ENCODE measurements at places on chromosomes 2 and 18.

DNA sequence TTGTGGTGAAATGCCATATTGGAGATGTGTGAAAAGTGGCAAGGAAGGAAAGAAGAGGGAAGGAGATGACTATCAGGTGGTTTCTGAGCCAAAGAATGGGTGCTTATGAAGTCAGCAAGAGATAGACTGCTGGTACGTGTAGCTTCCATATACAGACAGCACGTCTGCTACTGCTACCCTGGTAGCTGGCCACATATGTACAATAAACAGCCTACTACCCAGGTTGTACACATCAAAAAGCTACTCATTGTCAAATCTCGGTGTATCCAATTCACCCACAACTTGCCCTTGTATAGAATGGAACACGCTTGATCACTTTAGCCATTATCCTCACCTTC, 761.8 kb downstream of the LRRTM4 start:
- no peak for DNase-seq

DNA sequence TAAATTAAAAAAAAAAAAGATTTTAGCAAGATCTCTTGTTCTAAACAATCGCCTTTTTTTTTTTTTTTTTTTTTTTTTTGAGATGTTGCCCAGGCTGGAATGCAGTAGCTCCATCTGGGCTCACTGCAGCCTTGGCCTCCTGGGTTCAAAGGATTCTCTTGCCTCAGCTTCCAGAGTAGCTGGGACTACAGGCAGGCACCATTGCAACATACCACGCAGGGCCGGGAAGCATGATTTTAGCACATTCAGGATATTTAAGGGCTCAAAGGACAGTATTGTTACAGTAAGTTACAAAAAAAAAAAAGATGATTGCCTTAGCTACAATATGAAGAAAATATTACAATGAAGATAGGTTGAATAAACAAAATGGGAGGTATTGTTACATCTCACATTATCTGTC, 29.5 kb upstream of the SAP130 start:
- DNase-seq, result no peak

GRCh38 chr18:902229-902628, 2.4 kb upstream of the ADCYAP1 start:
- peak; percentile 20 for DNase-seq

DNA sequence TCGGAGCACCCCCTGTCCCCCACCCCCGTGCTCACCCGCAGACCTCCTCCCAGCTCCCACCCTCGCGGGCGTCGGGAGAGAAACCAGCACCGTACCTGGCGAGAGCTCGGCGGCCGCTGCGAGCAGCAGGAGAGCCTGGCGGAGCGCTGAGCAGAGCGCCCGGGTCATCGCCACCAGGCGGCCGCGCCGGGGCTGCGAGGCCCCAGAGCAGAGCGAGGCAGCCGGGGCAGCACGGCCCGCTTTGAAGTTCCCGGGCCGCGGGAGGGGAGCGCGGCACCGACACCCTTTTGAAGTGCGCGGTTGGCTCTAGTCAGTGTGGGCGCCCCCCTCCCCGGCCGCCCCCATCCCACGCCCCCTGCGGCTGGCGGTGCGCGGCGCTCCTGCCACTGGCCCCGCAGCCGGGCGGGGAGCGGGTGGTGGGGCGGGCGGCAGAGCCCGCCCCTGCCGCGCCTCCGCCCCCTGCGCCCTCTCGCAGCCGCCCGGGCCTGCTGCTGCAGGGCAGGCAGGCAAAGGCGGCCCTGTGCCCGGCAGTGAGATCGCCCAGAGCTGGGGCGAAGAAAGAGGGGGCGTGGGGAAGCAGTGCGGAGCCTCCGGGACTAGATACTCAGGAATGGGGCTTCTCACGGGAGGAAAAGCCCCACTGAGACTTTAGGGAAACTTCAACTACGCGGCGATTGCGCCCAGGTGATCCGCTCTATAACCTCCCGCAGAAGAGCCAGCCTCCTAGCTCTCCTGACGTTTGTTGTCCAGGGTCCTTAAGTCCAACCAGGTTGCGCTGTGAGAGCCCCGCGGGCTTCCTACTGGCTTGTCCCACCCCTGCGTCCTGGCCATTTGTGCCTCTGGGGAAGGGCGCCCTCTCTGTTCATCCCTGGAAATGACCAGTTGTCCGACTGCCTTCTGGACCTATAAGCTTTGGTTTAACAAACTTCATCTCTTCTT, at the start of gene ACVR1C:
Gene ACVR1C (minus strand): TSS at position 388 of the 939 bp plus-strand sequence. CDS start 220 bp downstream, at position 168.
- peak; percentile 46 for DNase-seq

GRCh38 chr2:23546913-23547312, 161.9 kb downstream of the KLHL29 start:
- DNase-seq, result no peak

- DNase-seq, result no peak
Measured at GRCh38 chr2:68714866-68715265, 19.7 kb upstream of the ARHGAP25 start.

GRCh38 chr2:152033011-152033925, 65.6 kb downstream of the CACNB4 start:
- no peak for DNase-seq

- peak; percentile 82 for DNase-seq
Measured at GRCh38 chr2:99881901-99882591, 260.3 kb downstream of the AFF3 start.

DNA sequence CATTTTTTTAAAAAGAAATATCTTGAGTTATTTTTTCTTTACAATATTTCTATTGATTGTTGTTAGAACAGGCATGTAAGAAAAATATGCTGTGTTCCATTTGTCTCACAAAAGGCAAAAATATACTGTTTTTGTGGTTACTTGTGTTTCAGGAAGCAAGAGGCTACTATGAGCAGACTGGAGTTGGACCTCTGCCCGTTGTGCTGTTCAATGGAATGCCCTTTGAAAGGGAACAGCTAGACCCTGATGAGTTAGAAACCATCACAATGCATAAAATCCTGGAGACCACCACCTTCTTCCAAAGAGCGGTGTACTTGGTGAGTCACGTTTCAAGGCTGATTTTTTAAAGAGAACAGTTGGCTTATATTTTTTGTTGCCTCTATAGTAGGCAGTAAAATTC, 54.7 kb downstream of the UGGT1 start:
- DNase-seq, result peak; percentile 5

GRCh38 chr2:204475399-204475798, 69.9 kb upstream of the PARD3B start:
- DNase-seq, result no peak

DNA sequence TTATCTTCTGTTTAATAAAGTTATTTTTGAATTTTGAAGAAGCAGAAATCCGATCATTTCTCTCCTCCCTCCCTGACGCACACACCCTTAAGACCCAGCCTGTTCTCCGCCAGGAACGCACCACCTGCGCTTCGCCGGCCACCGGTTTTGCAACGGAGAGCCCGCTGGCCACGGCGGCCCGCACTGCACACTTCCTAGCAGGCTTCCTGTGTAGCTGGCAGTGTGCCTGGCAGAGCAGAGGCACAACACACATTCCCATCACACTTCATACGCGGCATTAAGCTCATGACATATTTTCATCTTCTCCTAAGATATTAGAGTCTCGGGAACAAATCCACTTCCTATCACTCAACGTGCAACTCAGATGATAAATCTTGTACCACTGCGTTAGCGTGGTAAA, 148.0 kb downstream of the HDAC4 start:
- DNase-seq, result no peak

DNA sequence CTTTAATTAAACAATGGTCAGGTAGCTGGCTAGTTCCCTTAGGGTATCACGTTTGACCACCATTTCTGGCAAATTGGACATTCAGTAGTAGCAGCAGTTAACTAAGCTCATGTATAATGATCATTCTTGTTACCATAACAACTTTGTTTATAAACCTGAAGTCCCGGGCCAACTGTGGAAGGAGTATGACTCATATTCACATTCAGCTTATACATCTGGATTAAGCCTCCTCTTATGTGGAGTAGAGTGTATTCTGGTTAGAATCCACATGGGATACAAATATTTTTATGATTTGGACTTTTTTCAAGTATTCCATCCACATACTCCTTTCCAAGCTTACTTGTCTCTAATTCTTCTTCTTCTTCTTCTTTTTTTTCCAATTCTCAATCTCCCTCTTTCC, 70.3 kb upstream of the ZSWIM2 start:
- DNase-seq, result peak; percentile 87

DNA sequence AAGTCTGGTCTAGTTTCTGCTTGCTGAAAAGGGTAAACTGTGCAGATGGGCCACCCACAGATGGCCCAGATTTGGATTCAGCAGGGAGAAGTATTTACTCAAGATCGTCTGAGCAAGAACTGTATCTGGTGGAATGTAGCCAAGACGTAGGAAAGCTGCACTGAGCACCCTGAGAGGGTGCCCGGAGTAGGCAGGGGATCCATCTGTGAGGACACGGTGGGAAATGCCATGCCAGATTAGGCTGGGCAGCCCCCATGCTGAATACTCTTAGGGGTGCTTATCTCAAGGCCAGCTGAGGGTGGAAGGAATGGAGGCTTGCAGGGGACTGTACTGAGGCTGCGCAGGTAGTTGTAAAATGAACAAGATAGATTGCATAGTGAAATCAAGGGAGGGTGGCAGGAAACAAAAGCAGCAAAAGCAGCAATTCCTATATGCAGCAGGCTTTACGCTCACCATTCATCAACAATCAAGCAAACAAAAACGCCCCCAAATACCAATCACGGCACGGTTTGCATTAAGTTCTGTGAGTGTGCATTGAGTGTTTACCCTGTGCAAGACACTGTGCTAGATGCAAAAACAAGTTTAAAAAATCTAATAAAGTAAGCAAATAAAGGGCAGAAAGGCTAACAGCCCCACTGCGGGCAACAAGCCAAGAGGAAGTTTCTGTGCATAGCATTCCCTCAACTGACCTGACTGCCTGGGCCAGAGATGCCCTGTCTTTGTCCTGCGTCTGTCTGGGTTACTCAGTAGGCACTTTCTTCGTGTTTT, 32.2 kb upstream of the LPIN2 start:
- no peak for DNase-seq

DNA sequence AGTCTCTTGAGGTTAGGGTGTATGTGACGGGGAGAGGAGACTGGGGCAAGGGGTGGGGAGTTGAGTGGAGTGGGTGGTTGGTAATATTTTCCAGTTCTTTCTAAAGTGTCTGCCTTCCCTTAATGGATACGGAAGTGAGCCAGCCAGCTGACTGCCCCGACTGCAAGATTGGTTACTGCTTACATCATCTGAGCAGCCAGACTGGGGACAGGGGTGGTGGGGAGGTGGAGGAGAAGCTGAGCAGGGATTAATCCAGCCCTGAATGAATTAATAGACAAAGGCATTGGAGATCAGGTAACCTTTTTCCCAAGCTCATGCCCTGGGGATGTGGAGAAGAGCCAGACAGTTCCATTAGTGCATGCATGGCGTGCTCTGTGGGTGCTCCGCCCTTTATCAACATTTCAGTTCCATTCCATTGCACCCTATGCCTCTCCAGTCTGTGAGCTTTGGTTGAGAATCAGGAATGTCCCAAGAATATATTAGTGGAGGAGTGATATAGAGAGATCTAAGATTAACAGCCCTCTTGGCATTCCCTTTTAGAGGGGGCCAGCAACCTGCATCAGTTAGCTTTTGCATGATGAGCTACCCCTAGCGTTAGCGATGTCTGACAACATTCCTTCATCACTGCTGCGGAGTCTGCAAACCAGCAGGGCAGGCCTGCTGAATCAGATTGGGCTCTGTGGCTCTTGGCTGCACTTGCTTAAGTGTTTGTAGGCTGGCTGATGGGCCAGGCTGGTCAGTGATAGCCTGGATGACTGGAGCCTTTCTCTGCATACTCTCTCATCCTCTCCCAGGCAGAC, 67.4 kb downstream of the TNP1 start:
- DNase-seq, result peak; percentile 22

DNA sequence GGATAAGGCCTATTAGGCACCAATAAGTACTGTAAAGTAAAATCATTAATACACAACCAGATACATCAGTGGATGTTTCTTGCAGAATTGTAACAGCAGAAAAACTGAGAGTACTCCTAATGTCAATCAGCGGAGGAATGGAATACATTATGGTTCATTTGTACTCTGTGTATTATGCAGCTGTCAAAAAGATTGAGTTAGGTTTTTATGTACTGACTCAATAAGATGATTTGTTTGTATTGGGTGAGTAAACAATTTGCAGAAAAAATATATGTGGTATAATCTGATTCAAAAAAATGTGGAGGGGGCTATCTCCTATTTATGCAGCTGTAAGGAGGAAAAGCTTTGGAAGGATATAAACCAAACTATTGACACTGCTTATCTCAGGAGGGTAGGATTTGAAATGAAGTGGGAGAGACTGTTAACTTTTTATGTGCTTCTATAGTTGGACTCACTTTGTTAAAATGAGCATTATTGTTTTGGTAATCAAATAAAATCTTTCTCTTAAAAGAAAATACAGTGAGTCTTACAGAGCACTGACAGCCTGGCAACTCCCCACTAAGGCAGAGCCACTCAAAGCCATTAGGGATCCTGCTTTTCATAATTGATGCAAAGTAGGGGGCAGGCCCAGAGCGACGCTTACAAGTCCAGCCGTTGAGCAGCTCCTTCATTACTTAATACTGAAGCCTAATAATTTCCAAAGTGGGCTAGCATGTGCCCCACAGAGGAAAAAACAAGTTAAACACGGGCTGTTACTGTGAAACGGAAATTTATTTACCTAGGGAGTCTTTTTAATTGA, 168.8 kb downstream of the PHLPP1 start:
- DNase-seq, result no peak

GRCh38 chr2:8527031-8527430, 154.8 kb upstream of the ID2 start:
- no peak for DNase-seq

DNA sequence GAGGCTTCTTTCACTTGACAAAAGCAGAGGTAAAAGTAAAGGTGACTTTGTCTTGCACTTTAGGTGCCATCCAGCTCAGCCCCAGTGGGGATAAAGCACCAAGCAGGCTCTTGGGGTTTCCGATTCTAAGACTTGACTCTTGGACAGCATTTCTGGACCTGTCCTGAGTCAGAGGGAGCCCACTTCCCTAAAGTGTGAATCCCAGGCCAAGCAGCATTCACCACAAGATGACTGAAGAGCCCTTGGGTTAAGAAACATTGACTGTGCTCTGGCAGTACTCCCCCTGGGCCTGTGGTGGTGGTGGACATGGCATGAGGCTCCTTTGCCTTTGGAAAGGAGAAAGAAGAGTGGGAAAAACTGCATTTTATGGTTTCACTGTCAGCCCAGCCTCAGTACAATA, 638.0 kb upstream of the VRK2 start:
- DNase-seq, result no peak

DNA sequence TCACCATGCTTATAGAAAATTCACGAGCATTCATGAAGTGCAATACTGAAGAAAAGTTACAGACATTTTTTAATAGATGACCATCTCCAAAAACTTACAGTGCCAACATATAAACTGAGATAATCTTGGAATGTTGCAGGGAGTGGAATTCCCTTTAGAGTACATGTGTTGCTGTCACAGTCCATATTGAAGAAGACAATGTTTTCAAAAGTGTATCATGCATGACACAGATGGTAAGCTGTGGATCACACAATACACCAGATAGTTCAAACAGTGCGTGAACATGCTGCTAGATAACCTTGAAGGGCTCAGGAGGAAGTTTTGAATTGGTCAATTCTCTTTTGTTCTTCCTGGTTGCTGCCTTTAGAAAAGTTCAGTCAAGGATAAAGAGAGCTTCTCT, 1644.3 kb upstream of the NXPH2 start:
- DNase-seq, result no peak

All from fibroblast of mammary gland (primary cell).